Fibroblast of the aortic adventitia (primary cell): ENCODE measurements at places on chromosomes 6 and 20. TPM values are rescaled to one million over a fixed set of nuclear protein-coding genes. Genes with fewer than 3 reads are reported as not detected.

The CMTR1 gene
- total RNA-seq = 30.7 and 49.9 TPM in 2 replicates

The SCRT2 gene
- total RNA-seq = not detected in 2 replicates

DNA sequence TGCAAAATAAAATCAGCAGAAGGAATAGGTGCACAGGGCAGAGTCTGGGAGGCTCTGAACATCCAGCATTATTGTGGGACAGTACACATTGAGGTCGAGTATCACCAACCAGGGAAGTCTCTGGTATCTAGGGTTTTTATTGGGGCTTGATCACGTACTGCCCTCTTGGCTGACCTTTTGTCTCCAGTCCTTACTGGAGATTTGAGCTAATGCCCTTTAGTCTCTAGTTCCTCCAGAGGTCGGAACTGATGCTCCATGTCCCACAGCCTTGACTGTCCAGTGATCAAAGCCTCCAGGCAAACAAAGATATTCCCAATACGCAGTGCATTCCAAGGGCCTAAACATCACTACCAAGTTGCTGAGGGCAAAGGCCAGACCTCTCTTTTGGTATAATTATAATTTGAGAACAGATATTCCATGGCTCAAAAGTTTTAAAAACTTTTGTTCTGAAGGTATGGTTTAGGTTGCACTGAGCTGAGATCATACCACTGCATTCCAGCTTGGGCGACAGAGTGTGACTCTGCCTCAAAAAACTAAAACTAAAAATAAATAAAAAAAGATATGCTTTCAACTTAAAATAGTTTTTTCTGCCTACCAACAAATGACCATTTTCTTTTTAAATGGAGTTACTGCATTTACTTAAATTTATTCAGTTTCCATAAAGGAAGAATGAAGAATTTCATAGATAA is 56.9 kb upstream of the DYNLRB1 start:
- DNase-seq = no peak

DNA sequence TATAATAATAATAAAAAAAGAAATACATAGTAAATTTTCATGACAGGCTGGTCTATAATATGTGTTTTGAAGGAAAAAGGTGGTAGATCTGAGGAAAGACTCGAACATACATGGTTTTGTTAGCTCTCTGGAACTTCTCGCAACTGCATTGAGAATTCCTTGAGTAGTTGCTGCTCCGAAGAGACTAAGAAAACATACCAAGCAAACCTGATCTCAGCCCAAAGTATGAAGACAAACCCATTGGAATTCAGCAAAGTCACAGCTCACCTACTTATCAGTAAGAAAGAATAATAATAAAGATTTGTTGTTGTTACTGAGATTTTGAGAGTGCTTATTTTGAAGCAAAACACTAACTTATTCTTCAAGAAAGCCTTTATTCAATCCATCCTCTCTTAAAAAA is 1107.1 kb upstream of the EYS start:
- no peak for DNase-seq

DNA sequence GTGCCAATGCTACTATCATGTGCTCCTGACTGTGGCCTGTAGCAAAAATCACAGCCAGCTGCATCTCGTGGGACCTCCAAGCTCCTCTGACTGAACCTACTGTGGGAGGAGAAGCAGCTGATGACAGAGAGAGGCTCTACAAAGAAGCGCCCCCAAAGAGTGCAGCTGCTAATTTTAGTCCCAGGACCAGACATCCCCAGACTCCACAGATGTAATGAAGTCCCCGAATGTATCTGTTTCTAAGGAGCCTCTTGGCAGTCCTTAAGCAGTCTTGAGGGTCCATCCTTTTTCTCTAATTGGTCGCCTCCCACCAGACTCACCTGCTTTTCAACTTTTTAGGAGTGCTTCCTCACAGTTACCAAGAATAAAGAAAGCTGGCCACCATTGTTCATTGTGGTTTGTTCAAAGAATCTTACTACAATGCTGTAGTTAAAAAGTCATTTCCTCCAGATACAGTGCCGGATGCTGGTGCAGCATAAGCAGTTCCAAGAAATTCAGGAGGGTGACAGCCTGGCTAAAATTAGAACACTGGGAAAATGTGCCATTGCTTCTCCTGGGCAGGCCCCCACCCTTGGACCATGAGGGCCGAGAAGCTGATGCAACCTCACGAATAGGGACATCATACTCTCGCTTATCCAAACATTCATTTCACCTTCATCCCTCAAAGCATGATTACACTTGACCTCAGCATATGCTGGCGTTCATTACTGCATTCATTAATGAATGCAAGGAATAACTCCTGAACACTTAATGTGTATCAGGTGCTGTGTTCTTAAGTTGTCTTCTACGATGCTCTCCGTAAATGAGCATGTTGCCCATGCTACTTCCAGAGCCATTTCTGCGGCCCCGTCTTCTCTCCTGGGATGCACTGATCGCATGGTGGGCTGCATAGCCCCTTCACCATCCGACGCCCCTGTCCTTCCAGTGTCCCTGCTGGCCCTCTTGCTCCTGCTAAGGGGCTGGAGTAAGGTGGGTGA is 66.4 kb downstream of the LY86 start:
- peak; percentile 79 for DNase-seq

DNA sequence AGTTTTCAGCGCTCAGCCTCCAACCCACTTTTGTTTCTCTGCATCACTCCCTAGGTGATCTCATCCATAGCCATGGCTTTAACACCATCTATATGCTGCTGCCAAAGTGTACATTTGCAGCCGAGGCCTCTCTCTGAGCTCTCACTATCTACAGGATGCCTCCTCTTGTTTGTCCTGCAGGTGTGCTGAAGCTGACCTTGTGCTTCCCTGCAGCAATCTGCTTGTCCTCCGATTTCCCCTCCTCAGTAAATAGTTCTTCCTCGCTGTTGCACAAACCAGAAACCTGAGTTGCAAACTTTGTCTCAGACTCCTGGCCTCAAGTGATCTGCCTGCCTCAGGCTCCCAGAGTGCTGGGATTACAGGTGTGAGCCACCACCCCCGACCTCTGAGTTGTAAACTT is 3.7 kb upstream of the TXNDC5 start:
- DNase-seq = no peak

DNA sequence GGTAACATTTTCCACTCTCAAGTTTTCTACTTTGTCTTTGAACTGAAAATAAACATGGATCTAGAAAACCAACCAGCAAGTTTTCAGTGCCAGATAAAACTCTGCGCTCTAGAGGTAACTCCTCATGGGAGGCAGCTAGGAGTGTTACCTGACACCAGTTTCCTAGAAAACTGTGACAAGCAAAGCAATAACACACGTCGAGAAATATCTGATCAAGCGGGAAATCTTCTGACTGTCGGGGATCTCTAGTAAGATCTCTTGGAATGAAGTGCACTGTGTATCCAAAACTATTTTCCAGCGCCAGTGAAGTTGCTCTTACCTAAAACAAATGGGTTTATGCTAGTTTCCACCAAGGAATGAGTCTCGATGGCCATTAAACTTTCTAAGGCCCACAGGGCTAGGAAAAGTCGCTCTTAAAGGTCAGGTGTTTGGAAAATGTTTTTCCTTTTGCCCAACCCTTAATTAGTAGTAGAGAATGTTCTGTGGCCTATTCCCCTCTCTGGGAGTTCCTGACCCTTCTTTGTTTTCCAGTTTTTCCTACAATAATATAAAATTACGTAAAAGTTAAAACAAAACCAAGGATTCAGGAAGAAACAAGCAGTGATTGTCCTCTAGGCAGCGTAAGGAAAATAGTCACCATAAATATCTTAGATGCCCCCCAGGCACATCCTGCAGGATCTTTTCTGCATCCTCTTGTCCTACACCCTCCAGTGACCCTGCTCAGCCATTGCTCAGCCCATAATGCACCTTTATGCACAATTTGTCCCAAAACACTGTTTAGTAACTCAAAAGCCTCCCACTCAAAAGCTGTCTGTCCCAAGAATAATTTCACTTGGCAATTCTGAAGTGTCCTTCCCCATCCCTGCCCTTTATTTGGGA is 137.7 kb upstream of the AKAP12 start:
- no peak for DNase-seq

- no peak for DNase-seq
Observed at GRCh38 chr20:46962452-46963195, 68.0 kb downstream of the EYA2 start.

GRCh38 chr20:23488996-23489395 is 1.9 kb upstream of the CST8 start:
- no peak for DNase-seq

DNA sequence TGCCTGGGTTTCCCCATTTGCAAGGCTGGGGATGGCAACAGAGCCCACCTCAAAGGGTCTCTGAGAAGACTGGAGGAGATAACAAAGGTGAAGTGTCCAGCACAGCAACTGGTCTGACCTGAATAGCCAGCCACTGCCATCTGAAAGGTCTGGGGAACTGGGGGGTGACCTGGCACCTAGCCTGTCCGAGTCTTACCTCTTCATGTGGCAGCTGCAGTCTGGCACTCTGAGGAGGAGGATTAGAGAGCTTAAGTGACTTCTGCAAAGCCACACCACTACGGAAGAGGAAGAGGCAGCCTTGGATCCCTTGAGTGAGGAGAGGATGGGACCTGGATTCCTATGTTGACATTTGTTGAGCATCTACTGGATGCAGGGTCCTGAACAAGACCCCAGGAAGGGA is 22.2 kb downstream of the C20orf203 start:
- DNase-seq = no peak

DNA sequence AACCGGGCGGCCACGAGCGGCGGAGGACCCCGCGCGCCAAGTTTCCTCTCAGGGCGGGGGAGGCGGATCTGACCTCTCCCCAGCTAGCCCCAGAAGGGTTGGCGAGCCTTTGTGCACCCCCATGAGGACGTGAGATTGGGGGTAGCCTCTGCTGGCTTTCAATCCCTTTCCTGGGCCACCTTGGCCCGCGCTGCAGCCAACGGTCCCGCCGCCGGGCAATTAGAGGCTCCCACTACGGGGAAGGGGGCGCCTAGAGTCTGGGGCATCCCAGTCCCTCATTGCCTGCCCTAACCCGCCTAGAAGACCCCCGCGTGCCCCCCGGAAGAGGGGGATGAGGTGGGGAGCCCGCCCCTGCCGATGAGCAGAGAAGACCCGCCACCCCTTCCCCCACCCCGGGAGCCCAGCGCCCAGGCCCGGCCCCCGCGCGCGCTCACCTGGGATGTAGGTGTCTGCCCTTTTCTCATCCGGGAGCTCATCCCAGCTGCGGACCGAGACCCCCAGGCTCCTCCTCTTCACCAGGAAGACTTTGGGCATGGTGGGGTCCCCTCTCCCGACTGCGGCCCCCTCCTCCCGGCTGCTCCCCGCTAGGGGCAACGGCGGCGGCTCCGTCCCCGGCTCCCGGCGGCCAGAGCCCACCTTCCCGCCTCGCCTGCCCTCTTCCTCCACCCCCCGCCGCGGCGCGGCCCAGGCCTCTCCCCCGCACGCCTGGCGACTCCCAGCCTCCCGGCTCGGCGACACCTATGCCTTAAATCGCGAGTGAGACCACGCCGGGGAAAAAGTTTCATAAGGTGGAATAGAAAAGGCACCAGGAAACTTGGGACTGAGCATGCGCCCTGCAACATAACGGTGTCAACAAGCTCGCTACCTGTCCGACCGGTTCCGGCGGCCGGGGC is at the start of gene OVOL2:
Gene OVOL2, minus strand, starts transcription at position 816 of the 893 bp plus-strand sequence. Its CDS starts 282 bp downstream, at position 534.
- DNase-seq = no peak
